A549 (cell line): ENCODE measurements at places on chromosomes 6 and 20.

GRCh38 chr6:23775127-23775526 is 350.9 kb upstream of the NRSN1 start:
- no peak for DNase-seq

GRCh38 chr6:4397307-4397706 is 261.9 kb upstream of the ECI2 start:
- DNase-seq = no peak

- peak; percentile 9 for DNase-seq
These were observed 308.2 kb upstream of the SGK1 start for GRCh38 chr6:134626086-134626485.

GRCh38 chr20:43925801-43926200 is 11.1 kb downstream of the TOX2 start:
- no peak for DNase-seq

DNA sequence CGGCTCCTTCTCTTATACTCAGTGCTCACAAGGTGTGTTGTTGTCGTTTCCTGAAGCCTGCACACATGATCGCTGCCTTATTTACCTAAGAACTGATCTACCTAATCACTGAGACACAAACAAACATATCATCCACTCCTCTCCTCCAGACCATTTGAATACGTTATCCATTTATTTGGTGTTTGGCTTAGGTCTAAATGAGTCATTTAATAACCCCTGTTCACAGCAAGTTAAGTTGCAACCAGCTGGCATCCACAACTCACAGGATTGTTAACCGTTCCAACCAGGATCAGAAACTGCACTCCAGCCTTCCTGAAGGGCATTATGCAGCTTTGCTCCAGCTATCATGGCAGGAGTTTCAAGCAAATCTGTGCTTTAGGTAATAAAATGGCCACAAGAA is 511.1 kb upstream of the MAP3K7 start:
- DNase-seq = no peak

DNA sequence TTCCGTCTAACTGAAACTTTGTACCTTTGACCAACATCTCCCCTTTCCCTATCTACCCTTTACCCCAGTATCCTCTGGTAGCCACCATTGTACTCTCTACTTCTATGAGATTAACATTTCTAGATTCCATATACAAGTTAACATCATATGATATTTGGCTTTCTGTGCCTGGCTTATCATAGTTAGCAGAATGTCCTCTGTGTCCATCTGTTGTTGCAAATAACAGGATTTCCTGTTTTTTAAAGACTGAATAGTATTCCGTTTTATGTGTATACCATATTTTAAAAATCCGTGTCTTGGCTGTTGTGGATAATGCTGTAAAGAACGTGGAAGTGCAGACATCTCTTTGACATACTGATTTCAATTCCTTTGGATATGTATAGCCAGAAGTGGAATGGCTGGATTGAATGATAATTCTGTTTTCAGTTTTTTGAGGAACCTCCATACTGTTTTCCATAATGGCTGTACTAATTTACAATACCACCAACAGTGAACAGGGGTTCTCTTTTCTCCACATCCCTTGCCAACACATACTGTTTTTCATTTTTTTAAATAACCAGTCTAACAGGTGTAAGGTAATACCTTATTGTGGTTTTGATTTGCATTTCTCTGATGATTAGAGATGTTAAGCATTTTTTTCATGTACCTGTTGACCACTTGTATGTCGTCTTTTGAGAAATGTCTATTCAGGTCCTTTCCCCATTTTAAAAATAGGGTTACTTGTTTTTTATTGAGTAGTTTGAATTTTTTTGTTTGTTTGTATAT is 53.8 kb downstream of the CDC5L start:
- DNase-seq = no peak

DNA sequence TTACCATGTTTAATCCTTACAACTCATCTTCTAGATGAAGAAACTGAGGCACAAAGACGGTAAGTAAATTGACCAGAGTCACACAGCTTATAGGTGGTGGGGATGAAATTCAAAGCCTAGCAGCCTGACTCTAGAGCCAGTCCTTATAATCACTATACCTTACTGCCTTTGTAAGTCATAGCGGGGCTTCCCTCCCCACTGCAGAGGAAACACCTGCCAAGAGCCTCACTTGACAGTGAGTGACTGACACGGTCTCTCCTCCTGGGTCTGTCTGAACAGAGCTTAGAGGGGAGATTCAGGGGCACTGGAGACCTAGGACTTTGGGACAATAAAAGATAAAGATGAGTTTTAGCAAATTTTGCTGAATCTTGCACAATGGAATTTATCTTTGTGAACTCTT is 12.8 kb downstream of the SUN5 start:
- no peak for DNase-seq

DNA sequence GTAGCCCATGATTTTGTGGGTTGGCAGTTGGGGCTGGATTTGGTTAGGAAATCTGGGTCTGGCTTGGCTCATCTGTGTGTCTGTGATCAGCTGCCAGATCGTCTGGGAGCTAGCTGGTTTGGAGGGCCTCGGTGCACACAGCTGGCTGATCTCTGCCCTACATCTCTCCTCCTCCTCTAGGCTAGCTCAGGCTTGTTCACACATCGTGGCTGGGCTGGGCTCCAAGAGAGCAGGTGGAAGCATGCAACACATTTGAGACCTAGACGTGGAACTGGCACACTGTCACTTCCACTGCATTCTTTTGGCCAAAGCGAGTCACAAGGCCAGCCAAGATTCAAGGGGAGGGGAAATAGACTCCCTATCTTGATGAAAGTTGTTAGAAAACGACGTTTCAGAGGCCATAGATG is 15.9 kb downstream of the NDUFAF5 start:
- peak; percentile 47 for DNase-seq

DNA sequence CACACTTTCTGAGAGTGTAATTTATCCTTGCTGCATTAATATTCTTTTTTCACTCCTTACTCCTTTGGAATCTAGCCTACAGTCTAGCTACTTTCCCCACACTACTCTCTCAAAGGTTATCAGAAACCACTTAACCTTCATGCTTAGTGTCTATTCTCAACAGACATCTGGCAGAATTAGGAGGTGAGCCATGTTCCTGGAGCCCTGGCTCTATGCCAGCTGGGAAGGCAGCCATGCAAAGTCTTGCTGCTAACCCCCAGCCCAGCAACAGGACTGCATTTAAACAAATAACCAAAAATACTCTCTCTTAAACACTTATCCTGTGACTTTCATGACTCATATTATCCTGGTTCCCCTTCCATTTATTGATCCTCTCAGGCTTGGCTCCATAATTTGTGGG is 260.2 kb downstream of the BCKDHB start:
- no peak for DNase-seq

GRCh38 chr20:3258429-3258828 is 19.4 kb upstream of the SLC4A11 start:
- no peak for DNase-seq
